ENCODE measurements at places on chromosomes 7 and 10. TPM values are rescaled to one million over a fixed set of nuclear protein-coding genes. Genes with fewer than 3 reads are reported as not detected.

PCLO gene
- 0.03 TPM for total RNA-seq

FAM180A gene
- not detected for total RNA-seq

ZNF503 gene
- 0.85 TPM for total RNA-seq

TRPV6 gene
- total RNA-seq = not detected

TSPAN12 gene
- total RNA-seq = 1.9 TPM

COL26A1 gene
- total RNA-seq = 0.08 TPM

KCNIP2 gene
- total RNA-seq = 1.8 TPM

ELMO1 gene
- 81.6 TPM for total RNA-seq

SHH gene
- not detected for total RNA-seq

CPA2 gene
- total RNA-seq = 1.9 TPM

SPDYE11 gene
- not detected for total RNA-seq

HYCC1 gene
- total RNA-seq = 47.3 TPM

CEP55 gene
- total RNA-seq = 38.7 TPM

HACD1 gene
- 0.38 TPM for total RNA-seq

HOXA9 gene
- total RNA-seq = not detected

ZNF716 gene
- not detected for total RNA-seq

NSMCE4A gene
- 55.0 TPM for total RNA-seq

MEST gene
- 8.2 TPM for total RNA-seq

CYP2E1 gene
- 0.96 TPM for total RNA-seq

TFEC gene
- total RNA-seq = 4.2 TPM

TACC2 gene
- 0.21 TPM for total RNA-seq

EVX1 gene
- total RNA-seq = not detected

DNA2 gene
- 41.8 TPM for total RNA-seq

IFIT1B gene
- total RNA-seq = not detected

ADAM22 gene
- 13.3 TPM for total RNA-seq

TMEM236 gene
- not detected for total RNA-seq

BAMBI gene
- total RNA-seq = 0.13 TPM

NEURL1 gene
- 0.05 TPM for total RNA-seq

GPRIN2 gene
- total RNA-seq = 0.13 TPM

CALCR gene
- not detected for total RNA-seq

SORCS1 gene
- total RNA-seq = 0.15 TPM

NPFFR1 gene
- total RNA-seq = not detected

CSTF2T gene
- 22.2 TPM for total RNA-seq

NUTM2E gene
- total RNA-seq = 0.58 TPM

PAPSS2 gene
- 2.2 TPM for total RNA-seq

EIF5AL1 gene
- 0.26 TPM for total RNA-seq

TMEM229A gene
- total RNA-seq = not detected

GDF10 gene
- total RNA-seq = not detected

LRIT1 gene
- total RNA-seq = not detected

CYP3A4 gene
- total RNA-seq = 0.11 TPM

FOXP2 gene
- 2.1 TPM for total RNA-seq

FAM241B gene
- 0.37 TPM for total RNA-seq

GRID1 gene
- 0.08 TPM for total RNA-seq

NOS3 gene
- 0.32 TPM for total RNA-seq

DDC gene
- total RNA-seq = not detected

SCIN gene
- 2.1 TPM for total RNA-seq

LRRC18 gene
- not detected for total RNA-seq

TMEM273 gene
- total RNA-seq = 20.9 TPM
